ENCODE measurements at places on chromosomes 6 and 20. TPM values are rescaled to one million over a fixed set of nuclear protein-coding genes. Genes with fewer than 3 reads are reported as not detected.

DNA sequence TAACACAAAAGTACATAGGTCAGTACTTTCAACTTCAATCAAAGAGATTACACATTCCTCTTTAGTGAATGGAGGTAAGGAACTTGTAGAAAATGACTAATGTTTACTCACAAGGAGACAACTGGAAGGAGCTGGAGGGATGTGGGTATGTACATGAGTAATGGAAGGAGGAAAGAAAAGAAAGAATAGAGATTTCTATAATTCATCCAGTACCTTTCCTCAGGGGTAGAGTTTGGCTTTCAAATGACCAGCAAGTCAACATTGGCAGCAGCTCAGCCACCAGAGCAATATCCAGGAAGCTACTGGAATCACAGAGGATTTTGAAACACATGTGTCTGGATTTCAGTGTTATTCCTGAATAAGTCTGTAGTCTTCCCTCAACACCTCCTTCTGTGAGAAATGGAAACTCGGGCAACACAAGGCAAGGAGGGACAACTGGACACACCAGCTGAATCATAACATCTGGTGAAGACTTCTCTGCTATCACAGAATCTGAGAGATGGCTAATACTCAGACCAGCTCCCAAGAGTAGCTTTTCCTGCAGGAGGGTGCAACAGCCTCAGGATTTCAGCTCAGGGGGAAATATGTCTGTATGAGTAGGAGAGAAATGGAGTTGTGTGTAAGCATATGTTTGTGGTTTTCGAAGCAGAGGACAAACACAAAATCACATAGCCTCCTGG is 98.8 kb downstream of the HAO1 start:
- DNase-seq: no peak

- DNase-seq: no peak
Measured at GRCh38 chr6:125232466-125232865, 69.3 kb downstream of the HDDC2 start.

Gene IPCEF1
- polyA plus RNA-seq: 8.9 TPM

GRCh38 chr6:104483225-104483834 is 376.4 kb downstream of the HACE1 start:
- no peak for DNase-seq

DNA sequence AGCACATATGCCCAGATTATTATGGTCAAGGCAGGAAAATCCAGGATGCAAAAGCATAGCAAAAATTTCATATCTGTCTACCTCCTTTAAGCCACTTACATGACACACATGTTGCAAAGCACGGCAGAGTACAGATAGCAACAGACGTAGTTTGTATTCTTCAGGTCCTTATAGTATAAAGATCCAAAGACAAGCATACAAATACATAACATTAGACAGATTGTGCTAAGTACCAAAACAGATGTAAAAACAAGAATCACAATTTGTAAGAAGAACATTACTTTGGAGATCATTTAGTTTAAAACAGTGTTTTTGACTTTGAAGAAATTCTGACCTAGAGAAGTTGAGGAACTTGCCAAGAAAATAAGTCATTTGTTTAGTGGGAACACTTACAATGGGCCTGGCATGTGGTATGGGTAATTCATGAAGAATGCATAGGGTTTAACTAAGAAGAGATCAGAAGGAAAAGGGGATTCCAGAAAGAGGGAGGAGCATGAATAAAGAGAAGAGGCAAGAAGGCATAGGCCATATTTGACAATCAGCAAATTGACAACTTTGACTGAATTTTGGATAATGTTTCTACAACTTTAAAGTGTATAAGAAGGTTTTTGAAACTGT is 30.6 kb upstream of the LMBRD1 start:
- no peak for DNase-seq

DNA sequence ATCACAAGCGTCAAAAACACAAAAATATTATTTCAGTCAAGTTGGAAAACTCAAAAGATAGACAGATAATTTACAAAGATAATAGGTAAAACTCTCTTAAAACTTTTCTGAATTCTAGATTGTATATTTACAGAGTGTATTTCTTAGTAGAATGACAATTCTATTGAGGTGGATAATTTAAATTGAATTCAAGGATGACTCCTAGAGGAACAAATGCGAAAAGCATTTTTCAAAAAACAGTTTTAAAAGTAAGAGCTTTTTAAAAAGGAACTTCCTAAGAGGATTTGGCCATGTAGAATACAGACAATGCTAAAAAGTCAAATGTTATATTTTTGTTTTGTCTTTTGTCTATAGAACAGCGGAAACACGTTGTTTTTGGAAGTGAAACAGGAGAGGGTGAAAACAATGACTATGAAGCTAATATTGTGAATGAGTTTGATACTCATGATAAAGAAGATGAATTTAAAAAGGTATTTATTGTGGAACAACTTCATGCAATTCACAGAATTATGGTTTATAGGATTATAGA is 90.1 kb downstream of the DNAH8 start:
- DNase-seq: no peak

GRCh38 chr20:48930035-48930434 is 8.5 kb downstream of the ARFGEF2 start:
- DNase-seq: no peak

GRCh38 chr6:135173242-135173988 is 7.7 kb upstream of the MYB start:
- no peak for DNase-seq

DNA sequence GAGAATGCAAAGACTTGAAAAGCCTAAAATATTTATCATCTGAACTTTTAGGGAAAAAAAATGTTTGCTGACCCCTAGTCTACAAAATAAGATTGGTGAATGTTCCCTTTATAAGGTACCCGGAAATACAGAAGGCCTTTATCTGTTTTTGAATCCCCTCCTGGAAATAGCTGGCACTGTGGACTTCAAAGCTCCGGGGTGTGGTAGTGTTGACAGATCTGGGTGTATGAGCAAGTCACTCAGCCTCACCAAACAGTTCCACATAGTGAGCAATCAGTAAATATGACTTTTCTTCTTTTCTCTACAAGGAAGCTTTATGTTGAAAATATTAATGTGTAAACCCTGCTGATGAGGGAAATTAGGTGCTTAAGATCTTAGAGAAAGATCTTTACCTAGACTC is 29.2 kb upstream of the HTR1B start:
- no peak for DNase-seq

Gene GPR6
- polyA plus RNA-seq: not detected

Gene TSPO2
- 0.76 TPM for polyA plus RNA-seq

Gene CDH4
- polyA plus RNA-seq: 7.3 TPM

- no peak for DNase-seq
Measured at GRCh38 chr6:49919935-49920644, 43.9 kb downstream of the DEFB114 start.

DNA sequence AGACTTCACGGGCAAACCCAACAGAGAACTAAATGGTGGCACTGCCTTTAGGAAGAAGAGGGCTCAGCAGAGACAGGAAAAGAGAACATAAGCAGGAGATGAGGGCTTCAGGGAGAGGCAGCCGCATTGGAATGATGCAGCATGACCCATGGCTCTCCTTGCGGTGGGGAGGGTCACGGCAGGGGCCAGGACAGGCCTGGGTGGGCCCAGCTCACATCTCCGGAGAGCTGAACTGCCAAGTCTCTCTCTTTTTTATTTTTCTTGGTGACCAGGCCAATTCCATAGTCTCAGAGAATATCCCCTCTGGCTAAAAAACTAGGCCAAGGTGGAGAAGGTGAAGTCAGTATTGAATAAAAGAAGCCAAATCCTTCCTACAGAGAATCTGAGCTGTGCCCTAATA is 77.5 kb upstream of the TRAF3IP2 start:
- DNase-seq: no peak

DNA sequence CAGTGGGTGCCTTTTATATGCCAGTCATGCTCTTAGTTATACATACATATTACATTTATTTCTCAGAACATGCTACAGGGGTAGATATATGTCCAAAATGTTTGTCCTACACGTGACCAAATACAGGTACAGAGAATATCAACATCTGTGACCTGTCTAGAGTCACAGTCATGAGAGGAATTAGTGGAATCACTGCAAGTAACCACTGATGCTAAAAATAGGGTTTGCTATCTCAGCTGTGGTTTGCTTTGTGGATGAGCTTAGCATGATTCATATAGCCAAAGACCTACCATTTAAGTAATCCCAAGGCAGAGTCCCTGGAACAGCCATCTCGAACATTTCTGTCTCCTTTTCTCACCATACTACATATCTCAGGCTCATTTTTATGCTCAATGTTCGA is 32.3 kb downstream of the GSTA3 start:
- DNase-seq: no peak

GRCh38 chr6:70709826-70710225 is 42.1 kb downstream of the SMAP1 start:
- no peak for DNase-seq

GRCh38 chr6:75302280-75302679 is 17.7 kb upstream of the TMEM30A start:
- no peak for DNase-seq

Gene SNX3
- 203 TPM for polyA plus RNA-seq

GRCh38 chr6:170031684-170032121 is 259.2 kb downstream of the DLL1 start:
- DNase-seq: no peak

Data from left kidney (tissue), 8 donors.